ENCODE measurements at places on chromosomes 2 and 18.
A peak's percentile ranks its signal among the peaks of the same experiment; 100 is the strongest.

GRCh38 chr18:13112982-13113381 is 105.6 kb upstream of the LDLRAD4 start:
- no peak for DNase-seq

- DNase-seq, result no peak
Observed at GRCh38 chr2:170092436-170093060, 85.4 kb upstream of the MYO3B start.

- DNase-seq, result no peak
Observed at GRCh38 chr2:141565597-141565996, 565.2 kb downstream of the LRP1B start.

DNA sequence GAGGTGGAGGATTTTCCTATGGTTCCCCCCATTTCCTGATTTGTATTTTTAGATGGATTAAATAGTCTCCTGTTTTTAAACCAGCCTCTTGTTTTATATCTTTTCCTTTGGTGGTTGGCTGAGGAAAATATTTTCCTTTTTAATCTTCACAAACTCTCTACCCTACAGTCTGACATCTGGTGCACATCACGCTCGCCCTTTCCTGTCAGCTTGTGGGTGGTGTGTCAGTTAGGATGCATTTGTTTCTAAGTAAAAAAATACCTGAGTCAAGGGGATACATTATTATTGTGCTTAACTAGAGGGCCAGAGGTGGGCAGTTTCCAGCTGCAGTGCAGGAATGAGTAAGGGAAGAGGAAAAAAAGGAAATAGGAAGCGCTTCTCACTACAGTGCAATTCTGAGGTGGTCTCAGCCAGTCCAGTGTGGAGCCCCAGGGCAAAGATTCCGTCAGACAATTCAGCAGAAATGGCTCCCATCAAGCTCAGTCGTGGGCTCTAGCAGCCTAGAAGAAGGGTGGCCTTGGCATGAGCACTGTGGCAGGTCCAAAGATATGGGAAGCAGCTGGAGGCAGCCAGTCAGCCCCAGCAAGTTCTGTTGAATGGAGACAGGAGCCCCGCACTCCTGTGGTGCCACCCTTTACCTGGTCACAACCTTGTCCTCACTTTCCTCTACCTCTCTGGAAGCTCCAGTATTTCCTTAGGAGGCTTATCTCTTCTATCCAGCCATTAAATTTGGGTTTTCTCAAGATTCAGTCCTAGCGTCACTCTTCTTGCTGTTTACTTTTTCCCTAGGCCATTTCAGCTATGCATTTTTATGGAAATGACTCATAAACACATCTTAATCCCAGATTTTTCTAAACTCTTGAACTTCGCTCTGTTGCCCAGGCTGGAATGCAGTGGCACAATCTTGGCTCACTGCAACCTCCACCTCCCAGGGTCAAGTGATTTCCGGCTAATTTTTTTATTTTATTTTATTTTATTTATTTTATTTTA is 18.5 kb downstream of the SFTPB start:
- DNase-seq, result no peak

DNA sequence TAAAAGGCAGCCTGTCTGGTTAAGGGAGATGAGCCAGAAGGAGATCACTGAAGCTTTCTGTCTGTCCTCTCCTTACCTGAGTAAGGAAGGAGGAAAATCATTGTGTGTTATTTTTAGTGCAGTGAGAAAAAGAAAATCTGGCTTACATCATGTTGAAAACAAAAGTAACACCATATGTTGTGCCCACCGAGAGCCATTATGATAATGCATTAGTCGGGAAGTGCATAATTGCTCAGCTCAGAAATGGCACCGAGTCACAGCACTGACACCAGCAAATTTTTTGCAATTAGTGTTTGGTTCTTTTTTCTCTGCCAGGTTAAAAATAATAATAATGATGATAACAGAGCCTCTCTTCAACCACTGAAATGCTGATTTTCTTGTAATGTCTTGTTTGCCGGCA is 46.6 kb downstream of the HNMT start:
- no peak for DNase-seq

DNA sequence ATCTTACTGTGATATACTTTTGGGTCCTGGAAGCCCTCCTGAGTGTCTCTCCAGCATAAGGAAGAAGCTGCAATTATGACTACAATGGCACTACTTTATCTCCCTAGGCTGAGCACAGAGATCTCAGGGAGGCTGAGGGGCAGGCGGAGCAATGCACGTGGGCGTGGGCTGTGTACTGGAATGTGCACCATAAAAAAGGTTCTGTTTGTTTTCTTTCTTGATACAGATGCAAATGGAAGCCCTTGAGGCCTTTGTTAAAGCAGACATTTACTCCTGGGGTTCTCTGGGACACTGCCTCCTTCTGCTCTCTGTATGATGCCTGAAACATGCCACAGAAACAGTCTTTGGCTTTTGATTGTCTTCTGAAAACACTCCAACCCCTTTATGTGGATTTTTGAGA is 79.1 kb upstream of the DLX2 start:
- no peak for DNase-seq

DNA sequence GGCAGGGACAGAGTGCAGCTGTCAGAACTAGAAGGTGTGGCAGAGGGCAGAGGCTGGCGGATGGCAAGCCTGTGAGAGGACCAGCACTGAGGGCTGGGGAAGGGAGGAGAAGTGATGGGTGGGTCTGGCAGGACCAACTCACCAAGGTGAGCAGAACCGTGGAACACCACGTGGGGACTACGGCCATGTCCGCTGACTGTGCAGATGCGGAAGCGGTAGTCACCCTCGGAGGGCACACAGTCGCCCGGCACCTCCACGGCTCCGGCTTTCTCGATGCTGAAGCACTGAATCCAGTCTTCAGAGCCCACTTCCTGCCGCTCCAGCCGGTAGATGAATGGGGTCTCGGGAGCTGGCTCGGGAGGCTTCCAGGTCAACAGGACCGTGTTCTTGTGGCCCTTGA is 4.2 kb downstream of the OBSL1 start:
- DNase-seq, result no peak

- DNase-seq, result no peak
Observed at GRCh38 chr18:24801001-24801400, 340.6 kb downstream of the HRH4 start.

GRCh38 chr18:70127359-70127758 is 78.1 kb downstream of the RTTN start:
- no peak for DNase-seq

DNA sequence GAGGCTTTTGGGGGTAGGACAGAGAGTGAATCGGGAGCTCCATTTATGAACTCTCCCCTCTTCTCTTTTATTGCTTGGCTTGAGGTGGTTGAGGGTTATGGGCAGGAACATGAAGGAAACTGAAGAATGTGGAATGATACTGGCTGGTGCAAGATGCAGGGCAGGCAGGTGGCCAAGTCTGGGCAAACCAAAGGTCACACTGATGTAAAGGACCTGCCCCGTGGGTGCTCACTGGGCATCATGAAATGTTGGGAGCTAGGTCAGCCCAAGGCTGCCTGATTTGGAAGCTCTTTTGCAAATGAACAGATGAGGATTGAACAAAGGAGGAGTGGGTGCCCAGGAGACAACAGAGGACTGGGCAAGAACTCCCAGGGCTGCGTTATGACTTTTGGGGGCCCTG is 328.9 kb downstream of the CLIP4 start:
- no peak for DNase-seq

DNA sequence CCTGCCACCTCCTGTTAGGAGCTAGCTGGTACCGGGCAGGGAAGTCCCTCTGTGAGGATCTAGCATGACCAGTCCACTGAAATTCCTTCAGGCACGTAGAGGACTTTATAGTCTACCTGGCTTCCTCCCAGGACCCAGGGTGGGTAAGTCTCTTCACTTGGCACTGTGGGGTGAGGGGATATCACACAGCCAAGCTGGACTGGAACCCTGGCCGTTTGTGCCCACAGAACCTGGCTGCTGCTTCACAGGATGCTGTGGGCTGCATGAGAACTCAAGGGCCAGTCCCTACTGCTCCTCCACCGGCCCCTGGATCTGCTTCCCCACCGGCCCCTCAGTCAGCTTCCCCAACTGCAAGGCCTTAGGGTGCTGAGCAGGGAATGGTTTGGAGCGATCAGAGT is 35.8 kb downstream of the HS1BP3 start:
- DNase-seq, result no peak

GRCh38 chr18:79498662-79499061 is 102.9 kb downstream of the NFATC1 start:
- no peak for DNase-seq

DNA sequence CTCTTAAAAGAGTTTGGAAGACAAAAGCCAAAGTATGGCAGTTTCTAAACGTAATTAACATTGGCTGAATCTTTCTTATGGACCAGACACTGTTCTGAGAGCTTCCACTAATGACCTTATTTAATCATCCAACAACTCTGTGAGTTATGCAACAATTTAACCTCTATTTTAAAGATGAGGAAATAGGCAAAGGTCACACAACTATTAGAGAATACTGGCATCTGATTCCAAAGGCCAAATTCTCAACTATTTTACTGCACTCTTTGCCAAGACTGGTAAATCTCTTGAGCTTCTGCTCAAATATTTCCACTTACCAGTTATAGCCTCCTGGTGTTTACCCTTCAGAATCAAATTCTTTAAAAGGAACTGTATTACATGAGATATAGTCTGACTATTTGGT is 42.1 kb upstream of the ERMN start:
- no peak for DNase-seq

- no peak for DNase-seq
Observed at GRCh38 chr18:28574175-28574574, 397.2 kb upstream of the CDH2 start.

DNA sequence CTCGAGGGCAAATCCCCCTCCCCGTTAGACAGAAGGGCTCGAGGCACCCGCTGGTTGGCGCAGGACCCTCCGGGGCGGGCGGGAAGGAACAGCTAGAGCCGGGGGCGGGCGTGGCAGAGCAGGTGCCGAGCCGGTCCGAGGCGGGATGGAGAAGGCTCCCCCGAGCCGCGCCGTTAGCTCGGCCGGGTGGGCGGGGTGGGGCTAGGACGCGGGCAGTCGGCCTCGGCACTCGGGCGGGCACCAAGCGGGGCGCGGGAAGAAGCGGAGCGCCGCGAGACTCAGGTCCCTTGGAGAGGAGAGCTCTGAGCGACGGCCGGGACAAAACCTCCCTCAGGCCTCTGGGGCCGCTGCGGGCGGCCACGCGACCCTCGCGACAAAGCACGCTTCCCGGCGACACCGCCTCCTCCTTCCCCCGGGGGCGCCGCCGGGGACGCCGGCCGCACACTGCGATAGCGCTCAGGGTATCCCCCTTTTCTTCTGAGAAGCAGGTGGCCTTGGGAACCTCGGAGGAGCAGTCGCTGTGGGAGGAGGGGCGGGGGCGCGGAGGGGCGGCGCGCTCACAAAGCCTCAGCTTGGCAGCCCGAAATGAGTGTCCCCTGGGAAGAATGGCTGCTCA is 721 bp downstream of the FHOD3 start:
- no peak for DNase-seq

DNA sequence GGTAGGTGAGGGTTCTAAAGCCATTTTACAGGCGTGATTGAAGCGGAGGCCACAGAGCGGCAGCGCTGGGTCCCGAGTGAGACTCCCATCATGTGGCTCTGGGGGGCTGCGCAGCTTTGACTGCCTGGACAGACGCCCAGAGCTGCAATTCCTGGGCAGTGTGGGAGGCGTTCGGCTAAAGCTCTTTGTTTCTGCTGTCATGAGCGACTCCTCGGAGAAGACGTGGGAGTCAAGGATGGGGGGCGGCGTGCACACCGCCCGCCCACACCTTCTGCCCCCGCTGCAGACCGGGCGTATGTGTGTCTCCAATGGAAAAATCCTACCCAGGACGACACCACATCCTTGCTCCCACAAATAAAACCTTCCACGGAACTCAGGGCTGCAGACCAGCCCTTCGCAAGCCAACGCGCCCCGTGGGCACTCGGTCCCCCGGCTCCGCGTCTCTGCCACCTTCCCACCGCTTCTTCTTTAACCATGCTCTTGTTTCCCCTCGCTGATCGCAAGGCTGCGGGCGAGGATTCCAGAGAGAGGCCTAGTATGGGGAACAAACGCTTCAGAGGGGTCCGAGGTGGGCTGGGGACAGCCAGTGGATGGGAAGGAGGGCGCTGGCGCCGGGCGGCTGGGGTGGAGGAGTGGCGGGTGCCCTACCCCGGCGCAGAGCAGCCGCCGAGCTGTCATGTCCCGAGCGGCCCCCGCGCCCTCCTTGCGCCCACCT is 680 bp upstream of the LBH start:
- DNase-seq, result peak; percentile 37

DNA sequence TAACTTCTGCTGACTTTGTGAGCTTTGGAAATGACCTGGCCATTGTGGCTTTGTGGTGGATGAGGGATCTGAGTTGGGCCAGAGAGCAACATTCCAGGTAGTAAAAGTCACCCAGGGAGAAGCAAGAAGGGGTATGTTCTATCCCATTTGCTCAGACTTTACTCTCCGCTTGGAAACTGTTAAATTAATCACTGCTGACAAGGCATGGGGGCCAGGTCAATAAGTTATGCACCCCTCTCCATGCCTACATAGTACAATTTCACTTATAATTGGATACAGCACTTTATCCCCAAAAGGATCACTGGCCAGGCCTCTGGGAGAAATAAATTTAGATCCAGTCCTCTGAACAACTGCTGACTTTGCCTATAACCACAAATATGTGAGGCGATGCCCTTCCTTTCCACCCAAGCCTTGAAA is 92.1 kb downstream of the RPRM start:
- DNase-seq, result no peak

DNA sequence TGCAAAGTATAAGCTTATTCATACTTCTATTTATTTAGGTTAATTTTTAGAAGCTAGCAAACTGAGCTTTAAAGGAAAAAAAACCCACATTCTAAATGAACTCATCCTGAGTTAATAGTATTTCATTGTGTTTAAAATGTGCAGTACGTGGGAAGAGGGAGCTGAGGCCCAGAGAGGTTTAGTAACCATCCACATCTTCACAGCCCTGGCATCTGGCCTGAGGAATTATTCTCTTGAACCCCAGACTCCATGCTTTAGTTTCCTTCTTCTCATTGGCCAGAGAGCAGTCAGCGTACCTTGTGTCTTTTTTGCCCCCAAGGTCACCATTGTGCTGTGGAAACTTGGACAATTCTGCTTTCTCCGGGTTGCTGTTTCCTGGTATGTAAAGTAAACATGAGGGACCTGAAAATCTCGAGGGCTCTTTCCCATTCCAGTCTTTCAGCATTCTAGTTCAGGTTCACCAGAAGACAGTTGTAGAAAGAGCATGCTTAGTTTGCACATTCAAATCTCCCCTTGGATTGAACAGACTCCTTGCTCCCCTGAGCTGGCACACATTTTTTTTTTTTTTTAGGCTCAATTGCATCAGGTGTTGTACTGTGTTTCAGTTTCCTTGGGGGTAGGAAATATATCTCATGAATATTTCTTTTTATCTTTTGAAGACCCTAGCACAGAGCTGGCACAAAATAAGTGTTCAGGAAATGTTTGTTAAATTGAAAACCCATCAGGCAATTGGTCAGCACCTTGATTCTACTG is 81.4 kb downstream of the MYCN start:
- DNase-seq, result no peak

- DNase-seq, result no peak
Observed at GRCh38 chr18:10041180-10041579, 127.4 kb downstream of the VAPA start.

- DNase-seq, result peak; percentile 75
Observed at GRCh38 chr18:39846265-39846664, 2108.8 kb upstream of the PIK3C3 start.

DNA sequence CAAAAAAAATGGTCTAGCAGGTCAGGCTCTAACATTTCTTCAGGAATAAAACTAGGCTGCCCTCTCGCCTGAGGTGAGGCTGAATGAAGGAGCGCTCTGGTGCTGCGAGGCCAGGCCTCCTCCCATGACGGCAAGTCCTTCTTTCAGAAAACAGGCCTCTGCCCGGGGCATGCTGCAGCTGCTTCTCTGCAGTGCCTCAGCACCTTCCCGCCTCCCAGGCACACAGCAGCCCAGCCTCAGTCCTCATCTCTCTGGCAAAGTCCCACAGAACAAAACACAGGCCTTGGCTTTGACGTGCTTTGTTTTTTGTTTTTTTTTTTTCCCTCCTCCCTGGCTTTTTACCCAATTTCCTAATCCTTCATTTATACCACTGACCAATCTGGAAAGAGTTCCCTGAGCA is 74.8 kb downstream of the BCL11A start:
- no peak for DNase-seq

Data from urinary bladder (tissue), 4 donors.